NCI-H2227 treated with DMSO at 0.1 percent for 48 hours (cell line): ENCODE measurements at places on chromosomes 2 and 18.

GRCh38 chr2:237966250-237966564, 607 bp upstream of the UBE2F start:
- no peak for DNase-seq

DNA sequence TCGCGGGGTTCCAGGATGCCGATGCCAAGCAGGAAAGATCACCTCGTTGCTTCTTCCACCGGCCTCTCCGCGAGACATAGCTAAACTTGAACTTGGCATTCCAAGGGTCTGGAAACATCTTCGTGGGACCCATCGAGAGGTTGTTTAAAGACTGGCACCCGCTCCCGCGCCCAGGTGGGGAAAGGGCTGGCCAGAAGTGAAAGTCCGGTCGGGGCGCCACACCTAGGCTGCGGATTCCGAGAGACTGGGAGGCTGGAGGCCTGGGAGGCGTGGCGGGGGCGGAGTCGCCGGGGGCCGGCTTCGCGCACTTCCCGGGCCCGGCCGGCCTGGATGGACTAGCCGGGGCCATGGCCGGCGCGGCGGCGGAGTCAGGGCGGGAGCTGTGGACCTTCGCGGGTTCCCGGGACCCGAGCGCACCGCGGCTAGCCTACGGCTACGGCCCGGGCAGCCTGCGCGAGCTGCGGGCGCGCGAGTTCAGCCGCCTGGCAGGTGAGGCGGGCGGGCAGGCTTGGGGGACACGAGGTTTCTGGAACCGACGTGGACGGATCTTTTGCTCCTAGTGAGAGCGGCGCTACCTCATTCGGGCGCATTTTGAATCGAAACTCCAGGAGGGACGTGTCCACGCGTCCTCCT, at the start of gene MOCOS:
Gene MOCOS, plus strand, starts transcription at position 305 of the 633 bp plus-strand sequence. Its CDS starts 43 bp downstream, at position 348.
- peak; percentile 30 for DNase-seq

DNA sequence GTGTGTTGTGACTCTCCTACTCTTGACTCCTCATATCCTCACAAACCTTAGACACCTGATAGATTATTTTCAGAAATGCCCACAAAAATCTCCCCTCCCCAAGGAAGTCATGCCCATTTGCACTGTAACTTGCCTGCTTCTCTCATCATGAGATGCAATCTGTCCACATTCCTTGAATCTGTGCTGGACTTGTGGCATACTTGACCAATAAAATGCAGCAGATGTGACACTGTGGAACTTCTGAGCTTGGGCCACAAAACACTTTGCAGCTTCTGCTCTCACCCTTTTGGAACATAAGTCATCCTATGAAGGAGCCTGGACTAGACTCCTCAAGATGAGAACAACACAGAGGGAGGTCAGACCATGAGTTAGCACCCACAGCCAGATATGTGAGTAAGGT, 4.4 kb upstream of the PID1 start:
- no peak for DNase-seq

- DNase-seq: no peak
Observed at GRCh38 chr2:30235008-30235655, 3.8 kb downstream of the LBH start.

DNA sequence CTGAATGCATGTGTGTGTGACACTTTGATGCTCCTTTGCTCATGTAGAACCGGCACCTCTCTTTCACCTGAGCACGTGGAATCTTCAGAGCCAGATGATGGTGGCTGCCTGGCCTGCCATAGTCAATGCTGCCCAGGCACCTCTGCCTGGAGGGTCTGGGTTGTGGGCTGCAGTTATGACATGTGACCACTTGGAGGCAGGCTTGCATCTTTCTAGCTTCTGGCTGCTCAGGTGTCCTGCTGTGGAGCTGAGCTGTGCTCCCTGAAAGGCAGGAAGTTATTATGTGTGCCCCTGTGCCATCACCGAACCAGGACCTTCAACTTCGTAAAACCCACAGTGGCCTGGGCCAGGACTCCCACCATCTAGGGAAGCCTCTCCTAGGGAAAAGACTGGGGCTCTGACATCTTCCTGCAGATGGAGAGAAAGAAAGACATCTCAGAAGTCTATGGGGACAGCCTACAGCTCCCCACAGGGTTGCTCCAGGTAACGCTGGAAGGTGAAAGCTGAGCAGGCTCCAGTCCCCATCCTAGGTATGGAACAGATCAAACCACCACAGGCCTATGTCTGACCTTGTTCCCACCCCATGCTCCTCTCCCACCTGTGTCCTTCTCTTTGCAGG, 30.2 kb downstream of the PSD4 start:
- DNase-seq: peak; percentile 52
